ENCODE measurements at places on chromosomes 11 and 22.

DNA sequence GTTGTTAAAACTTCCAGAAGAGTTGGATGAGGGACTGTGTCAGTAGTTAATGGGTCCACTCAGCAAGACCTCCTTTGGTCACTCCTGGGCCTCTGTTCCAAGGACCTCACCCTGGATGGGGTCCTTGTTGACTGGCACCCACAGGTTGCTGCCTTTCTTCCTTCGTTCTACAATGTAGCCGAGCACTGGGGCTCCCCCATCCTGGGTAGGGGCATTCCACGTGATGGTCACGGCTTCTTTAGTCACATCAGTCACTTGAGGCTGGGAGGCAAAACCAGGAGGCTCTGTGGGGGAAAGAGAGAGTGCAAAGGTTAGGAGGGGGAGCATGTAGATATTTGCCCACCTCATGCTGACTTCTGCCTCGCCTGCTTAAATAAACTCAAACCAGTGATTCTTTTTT is 12.0 kb downstream of the TMEM86A start:
- no peak for DNase-seq

DNA sequence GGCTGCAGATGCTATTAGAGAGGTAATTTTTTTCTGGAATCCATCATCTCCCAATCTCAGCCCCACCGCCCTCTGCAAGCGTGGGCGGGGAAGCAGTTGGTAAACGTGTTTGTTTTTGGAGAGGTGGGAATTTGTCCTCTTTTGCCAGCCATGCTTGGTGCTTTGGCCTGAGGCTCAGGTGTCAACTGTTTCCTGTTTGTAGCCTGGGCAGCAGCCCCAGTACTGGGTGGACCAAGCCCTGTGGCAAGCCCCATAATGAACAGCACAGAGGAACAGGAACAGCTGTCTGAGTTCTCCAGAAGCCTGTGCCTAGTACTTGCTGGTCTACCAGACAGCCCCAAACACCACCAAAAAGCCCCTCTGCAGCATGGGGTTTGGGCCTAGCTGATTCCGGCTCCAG is 39.6 kb downstream of the POU2F3 start:
- DNase-seq: no peak

- peak; percentile 67 for DNase-seq
Observed at GRCh38 chr11:78417888-78418583, 416 bp upstream of the GAB2 start.

- DNase-seq: no peak
Observed at GRCh38 chr11:34514597-34514996, 1.0 kb upstream of the ELF5 start.

DNA sequence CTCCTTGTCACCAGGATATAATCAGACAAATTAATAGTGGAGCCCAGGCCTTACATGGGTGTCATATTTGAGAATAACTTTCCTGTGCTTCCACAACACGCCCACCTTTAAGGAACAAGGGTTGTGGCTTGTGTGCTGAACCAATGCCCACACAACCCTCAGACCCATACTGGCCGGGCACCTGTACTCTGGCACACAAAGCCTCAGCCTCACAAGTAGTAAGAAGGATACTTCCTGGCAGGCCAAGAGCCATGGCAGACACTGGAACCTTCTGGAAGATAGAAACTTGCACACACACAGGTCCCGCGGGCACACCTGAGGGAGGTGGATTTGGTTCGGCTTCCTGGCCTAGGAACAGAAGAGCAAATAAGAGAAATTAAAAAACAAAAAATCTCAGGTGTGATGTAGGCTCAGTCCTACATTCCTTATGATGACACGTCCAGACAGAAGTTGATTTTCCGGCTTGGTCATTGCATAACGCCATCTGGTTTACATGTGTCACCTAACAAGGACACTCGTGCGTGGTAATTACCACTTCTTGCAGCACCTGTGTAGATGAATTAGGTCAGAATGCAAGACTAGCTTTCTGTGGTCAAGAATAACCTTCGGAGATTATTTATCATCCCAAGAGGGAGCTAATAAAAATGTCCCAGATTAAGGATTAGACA is 5.8 kb upstream of the BRD1 start:
- no peak for DNase-seq

GRCh38 chr11:70145071-70145470 is 58.0 kb upstream of the FADD start:
- DNase-seq: no peak

DNA sequence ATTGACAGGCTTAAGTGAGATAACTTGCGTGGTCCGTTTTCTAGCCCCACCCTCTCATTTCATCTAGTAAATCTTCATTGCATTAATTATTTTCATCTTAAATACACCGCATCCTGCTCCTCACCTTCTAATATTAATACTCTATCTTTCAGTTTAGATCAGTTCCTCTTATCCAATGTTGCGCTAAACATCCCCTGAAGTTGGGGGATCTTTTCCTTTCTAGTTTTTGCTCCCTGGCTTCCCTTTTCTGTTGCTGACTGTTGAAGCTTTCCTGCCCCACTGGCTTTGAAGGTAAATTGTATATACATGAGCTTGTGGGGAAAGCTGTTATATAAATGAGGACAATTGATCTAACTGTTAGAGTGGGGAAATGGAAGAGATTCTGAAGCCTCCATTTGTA is 7.2 kb downstream of the CAT start:
- no peak for DNase-seq

GRCh38 chr11:10490398-10491241 is 35.6 kb downstream of the AMPD3 start:
- no peak for DNase-seq

GRCh38 chr11:96186806-96187205 is 156.2 kb downstream of the MAML2 start:
- DNase-seq: no peak

DNA sequence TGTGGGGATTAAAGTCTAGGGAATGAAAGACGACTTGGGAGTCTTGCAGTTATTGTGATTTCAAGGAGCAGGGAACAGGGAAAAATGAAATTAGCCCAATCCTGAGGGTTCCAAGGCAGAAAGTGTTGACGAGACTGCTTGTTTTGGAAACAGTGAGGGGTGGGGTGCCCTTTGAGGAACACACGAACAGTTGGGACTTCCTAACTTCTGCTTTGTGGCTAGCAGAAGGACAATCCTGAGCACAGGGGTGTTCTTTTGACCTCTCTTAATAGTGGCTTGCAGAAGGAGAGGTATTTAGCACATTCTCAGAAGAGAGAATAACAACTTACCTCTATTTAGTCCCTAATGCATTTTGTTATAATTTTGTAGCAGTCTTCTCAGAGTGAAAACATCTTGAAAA is 545.9 kb upstream of the ARHGAP42 start:
- DNase-seq: no peak

DNA sequence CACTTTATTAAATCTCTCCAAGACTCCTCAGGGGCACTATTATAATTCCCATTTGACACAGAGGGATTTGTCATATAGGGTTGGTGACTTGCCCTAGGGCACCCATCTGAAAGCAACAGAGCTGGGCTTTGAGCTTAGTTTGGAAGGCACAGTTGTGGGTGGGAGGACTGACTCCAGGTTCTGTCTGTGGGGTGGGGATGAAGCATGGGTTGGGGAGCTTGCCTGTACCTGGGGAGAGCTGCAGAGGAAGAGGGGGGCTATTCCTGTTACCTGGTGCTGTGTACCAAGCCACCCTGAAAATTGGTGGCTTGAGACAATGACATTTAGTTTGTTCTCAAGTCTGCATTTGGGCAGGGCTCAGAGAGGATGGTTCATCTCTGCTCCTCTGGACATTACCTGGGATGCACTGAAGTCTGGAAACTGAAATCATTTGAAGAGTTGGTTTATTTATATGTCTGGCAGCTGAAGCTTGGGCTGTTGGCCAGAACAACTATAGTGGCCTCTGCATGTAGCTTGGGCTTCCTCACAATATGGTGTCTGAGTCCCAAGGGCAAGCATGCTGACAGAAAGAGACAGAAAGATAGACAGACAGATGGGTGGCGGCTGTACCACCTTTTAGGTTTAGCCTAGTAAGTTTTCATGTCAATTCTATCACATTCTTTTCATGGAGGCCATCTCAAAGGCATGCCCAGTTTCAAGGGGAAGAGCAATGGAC is 44.9 kb downstream of the LRRC32 start:
- no peak for DNase-seq

- no peak for DNase-seq
Observed at GRCh38 chr11:55714982-55715888, 53.2 kb downstream of the OR4C6 start.

- no peak for DNase-seq
Observed at GRCh38 chr11:3086114-3086513, 28.9 kb upstream of the CARS1 start.

GRCh38 chr11:82811369-82811768 is 77.7 kb upstream of the FAM181B start:
- no peak for DNase-seq

- DNase-seq: no peak
Observed at GRCh38 chr11:126118806-126119205, 56.1 kb upstream of the CDON start.

DNA sequence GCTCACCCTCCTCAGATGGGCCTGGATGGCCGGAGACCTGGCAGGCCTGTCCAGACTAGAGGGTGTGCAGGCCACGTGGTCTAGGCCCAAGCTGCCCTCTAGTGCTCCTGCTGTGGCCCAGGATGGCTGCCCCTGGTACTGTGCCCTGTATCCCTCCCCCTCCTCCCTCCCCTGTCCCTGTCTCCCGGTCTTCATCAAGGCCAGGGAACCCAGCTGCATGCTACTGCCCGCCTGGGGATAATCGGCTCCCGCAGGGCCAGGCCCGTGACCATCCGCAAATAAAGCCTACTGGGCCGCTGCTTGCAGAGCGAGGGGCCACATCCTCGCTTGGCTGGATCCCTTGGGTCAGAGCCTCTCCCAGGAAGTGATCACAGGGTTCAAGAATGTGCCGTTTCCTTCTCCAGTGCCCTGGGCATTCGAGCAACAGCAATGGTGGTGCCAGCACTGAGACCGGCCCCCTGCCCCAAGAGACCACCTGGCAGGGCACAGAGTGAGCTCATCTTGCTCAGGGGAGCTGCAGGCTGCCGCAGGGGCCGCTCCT is 51.1 kb downstream of the WNT7B start:
- DNase-seq: no peak

DNA sequence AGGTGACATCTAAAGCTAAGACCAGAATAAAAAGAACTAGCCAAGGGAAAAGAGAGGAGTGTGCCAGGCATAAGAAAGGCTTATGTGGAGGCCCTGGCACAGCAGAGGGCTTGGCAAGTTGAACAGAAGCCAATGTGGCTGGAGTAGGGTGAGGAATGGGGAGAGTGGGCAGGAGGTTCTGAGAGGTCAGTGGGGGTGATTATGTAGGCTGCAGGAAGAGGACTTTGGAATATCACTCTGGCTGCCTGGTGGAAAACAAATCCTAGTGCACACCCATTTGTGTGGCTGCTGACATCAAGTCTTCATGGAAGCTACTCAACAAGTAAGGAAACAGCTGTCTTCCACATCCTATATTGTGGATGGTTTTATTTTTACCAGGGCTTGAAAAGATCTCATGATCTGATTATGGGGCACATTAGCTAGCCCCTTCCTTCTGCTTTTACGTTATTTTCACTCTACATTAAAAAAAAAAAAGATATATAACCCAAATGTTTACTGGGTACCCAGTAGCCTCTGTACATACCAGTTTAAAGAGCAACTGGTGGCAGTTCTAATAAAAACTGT is 3.4 kb downstream of the MRPL16 start:
- no peak for DNase-seq

- no peak for DNase-seq
Observed at GRCh38 chr11:44765026-44765595, 38.3 kb downstream of the TSPAN18 start.

- no peak for DNase-seq
Observed at GRCh38 chr11:78050964-78051831, 12.5 kb upstream of the THRSP start.

- no peak for DNase-seq
Observed at GRCh38 chr22:31327806-31328543, 18.2 kb downstream of the PATZ1 start.

DNA sequence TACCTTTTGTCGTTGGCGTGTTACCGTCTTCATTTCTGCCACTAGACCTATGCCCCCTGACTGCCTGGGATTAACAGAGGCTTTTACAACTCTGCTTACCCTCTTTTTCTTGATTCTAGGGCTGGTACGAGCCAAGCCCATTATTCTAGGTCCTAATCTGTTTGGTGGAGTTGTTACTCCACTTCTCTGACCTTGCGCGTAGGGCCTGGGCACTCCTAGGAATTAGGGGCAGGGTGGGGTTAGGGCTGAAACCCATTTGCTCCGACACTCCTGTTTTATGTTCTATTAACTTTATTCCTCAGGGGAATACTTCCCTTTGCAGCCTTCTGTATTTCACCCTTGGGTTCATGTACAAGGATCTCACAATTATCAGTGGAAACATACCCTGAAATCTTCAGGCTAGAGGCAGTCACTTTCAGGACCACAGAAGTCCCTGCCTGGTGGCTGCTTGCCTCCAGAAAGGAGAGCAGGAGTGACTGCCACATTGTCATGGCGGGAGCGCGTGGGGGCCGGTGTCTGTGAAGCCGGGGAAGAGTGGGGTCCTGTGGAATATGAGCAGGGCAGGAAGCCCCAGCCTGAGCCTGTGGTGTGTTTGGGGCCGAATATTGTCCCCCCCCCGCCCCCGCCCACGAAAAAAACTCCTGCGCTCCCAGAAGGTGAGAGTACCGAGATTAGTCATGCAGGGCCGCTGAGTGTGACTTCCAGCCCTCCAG is 731 bp upstream of the SLC37A2 start:
- DNase-seq: no peak

DNA sequence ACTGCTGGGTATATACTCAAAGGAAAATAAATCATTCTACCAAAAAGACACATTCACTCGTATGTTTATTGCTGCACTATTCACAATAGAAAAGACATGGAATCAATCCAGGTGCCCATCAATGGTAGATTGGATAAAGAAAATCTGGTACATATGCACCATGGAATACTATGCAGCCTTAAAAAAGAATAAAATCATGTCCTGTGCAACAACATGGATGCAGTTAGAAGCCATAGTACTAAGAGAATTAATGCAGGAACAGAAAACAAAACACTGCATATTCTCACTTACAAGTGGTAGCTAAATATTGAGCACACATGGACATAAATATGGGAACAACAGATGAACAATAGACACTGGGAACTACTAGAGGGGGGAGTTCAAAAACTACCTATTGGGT is 96.3 kb downstream of the FAM76B start:
- DNase-seq: no peak

DNA sequence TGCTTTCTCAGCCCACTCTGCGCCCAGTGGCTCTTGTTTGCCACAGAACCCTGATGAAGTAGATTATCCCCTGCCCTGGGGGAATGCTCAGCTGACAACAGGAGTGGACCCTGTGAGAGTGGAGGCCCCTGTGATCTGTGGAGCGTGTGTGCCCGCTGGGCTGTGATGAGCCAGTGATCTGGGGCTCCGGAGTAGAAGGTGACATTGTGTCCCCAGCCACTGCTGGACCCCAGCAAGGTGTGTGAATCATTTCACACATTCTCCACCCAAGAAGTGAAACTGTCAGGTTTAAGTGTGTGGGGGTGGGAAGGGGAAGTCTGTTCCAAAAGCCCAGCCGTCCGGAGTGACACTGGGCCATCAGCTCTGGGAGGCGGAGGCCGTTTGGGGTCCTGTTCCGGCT is 33.1 kb upstream of the GRAMD4 start:
- no peak for DNase-seq

DNA sequence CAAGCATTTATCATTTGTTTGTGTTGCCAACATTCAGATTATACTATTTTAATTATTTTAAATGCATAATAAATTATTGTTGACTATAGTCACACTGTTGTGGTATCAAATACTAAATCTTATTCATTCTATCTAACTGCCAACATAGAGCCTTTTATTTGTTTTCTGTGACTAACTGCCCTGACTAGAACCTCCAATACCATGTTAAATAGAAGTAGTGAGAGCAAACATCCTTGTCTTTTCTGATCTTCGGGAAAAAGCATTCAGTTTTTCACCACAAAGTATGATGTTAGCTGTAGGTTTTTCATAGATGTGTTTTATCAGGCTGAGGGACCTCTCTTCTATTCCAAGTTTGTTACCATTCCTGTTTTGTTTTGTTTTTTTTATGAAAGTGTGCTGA is 15.2 kb downstream of the TRIM34 start:
- no peak for DNase-seq

Measured in stimulated activated CD4-positive, alpha-beta T cell treated with anti-CD3 and anti-CD28 coated beads, Interleukin-1b, Interleukin-23, amount 100 ng/mL, for 48 hours (primary cell).